Foreskin fibroblast (primary cell): ENCODE measurements at places on chromosomes 11 and 22.
A peak's percentile ranks its signal among the peaks of the same experiment; 100 is the strongest.

- no peak for DNase-seq
Observed at GRCh38 chr11:57502376-57502775, 13.1 kb downstream of the SLC43A1 start.

DNA sequence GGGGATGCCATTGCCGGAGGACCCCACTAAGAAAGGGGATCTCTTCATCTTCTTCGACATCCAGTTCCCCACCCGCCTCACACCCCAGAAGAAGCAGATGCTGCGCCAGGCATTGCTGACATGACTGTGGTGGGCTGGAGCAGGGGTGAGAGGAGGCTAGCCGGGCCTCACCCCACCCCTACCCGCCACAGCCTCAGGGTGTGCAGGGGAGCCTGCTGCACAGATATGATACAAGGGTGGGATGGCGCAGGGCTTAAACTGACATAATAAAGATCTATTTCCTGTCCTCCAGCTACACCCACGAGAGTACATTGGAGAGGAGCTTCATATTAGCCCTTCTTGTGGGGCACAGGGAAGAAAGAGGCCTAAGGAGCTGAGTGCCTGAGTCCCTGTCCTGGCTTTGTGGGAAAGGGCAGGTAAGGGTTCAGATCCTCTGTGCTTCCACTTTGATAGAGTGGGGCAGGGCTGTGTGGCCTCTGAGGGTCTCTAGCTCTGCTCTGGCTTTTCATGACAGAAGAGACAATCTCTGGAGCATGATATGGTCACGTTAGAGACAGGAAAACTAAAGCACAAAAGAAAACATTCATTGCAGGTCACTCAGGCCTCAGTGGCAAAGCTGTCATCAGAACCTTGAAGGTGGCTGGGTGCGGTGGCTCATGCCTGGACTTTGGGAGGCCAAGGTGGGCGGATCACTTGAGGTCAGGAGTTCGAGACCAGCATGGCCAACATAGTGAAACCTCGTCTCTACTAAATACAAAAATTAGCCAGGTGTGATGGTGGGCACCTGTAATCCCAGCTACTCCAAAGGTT is 12.4 kb downstream of the UCP2 start:
- DNase-seq = no peak

GRCh38 chr11:11458485-11458884 is 105.4 kb upstream of the CSNK2A3 start:
- no peak for DNase-seq

DNA sequence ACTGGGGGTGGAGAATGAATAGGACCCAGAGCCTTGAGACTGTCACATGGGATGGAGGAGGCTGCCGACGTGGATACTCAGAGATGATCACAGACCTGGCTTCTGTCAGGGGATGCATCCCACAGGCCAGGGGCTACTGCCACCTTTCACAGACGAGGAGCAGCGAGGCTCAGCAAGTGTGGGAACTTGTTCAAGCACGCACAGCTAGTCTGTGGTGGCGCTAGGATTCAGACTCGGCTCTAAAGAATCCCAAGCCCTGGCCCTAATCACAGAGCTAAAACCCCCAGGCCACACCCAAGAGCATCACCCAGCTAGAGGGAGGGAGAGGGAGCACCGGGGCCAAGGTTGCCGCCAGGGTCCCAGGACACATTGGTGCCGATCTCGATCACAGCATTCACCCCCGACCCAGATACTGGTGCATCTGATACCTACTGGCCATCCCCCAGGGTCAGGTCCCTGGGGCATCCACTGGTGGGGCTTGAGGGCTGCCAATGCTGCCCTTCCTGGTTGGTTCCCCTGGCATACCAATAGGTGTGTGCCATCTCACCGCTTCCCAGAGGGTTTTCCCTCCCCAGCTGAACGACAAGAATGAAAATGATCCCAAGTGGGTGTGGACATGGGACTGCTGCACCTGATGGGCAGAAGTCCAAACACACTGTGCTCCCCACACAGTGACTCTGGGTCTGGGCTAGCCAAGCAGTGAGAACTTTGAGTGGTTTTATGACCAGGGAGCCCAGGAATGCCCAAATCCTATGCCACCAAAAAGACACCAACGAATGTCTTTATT is 6.2 kb downstream of the CHST1 start:
- DNase-seq = no peak

- no peak for DNase-seq
Observed at GRCh38 chr11:63837739-63838138, 1.2 kb upstream of the MARK2 start.

GRCh38 chr11:2320568-2321310 is 18.9 kb downstream of the TSPAN32 start:
- no peak for DNase-seq

GRCh38 chr11:26131406-26131805 is 200.5 kb upstream of the ANO3 start:
- DNase-seq = no peak

- no peak for DNase-seq
Observed at GRCh38 chr22:39244136-39244495, 666 bp downstream of the PDGFB start.

DNA sequence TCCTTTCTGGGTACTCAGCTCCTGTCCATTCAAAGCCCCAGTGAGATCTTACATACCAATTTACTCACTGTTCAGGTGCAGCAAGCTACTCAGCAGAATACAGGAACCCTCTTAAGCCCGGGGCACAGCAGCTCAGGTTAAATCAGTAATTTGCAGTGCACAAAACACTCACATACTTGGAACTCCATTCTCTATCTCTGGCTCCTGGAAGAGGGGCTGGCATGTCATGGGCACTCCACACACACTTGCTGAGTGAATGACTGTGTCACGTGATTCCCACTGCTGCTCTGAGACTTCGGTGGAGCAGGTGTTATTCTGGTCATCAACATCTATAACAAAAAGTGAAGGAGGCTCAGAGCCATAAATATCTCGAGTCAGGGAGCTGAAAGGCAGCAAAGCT is 157.3 kb upstream of the BDNF start:
- no peak for DNase-seq

DNA sequence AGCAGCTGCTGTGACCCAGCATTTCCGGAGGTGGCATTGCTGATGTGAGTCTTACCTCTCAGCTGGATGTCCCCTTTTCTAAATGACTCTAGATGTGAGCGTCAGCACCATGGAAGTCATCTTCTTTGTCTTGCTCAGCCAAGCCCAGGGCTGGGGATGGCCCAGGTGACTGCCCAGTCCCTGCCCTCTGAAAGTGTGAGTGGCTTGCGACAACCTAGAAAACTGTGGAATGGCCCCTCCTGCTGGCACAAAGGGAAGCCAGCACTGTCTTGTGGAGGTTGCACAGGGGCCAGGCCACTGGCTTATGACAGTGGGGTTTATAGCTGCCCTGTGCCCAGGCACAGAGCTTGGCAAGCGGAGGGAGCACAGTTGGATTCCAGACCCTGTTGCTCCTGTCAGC is 6.2 kb downstream of the TUB start:
- DNase-seq = no peak

GRCh38 chr11:113245216-113245615 is 69.2 kb upstream of the TTC12 start:
- DNase-seq = no peak

- no peak for DNase-seq
Observed at GRCh38 chr22:46641811-46642266, 21.7 kb downstream of the GRAMD4 start.

GRCh38 chr11:109247071-109247470 is 174.9 kb upstream of the C11orf87 start:
- peak; percentile 1 for DNase-seq

DNA sequence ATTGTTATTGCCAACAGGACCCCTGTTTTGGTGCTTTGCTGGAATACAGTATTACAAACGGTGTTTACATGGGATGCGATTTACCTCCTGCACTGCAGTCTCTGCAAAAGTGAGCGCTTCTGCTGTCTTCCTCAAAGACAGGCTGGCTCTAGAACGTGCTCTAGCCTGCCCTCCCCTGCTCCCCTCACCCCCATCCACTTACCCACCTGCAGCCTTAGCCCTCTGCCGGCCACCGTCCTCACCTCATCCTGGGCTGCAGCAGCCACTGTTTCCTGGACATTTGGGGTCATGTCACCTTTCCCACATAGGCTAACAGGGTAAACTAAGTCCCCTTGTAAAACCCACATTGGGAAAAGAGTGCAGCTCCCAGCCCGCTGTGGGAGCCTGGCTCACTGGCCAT is 9.6 kb upstream of the PANX2 start:
- no peak for DNase-seq

DNA sequence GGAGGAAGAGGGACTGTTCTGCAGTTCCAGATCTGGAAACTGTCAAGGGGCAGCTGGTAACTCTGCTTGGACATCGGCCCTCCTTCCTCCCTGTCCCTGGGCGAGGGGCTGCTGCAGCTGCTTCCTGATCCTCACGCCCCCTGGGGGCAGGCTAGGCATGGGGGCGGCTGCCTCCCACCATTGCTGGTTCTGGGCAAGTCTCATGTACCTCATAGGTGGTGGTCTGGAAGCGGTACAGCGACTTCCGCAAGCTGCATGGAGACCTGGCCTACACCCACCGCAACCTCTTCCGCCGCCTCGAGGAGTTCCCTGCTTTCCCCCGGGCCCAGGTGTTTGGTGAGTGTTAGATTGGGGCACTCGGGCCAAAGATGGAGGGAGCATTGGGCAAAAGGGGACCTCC is 5.0 kb downstream of the SNX15 start:
- DNase-seq = no peak

DNA sequence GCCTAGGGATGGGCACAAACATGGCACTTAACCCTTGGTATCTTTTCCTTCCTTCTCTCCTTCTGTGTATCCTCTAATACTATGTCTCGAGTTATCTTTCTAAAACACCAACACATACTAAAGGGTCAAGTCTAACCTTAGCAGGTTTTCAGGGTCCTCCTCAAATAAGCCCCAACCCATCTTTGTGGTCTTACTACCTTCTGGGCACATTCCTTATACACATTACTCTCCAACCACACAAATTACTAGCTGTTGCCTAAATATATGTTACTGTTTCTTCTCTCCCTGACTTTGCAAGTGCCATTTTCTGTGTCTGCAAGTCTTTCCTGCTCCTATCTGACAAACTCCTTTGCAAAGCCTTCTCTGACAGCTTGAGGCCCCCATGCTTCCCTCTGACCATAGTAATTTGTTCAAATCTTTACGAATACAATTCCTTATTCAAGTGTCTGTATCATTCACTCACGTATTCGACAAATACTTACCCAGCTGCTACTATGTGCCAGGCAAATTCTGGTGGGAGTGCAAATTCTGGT is 15.8 kb upstream of the NUP160 start:
- no peak for DNase-seq

- peak; percentile 41 for DNase-seq
Observed at GRCh38 chr11:86091566-86091965, 22.7 kb upstream of the PICALM start.

GRCh38 chr11:47498584-47499152 is 49.7 kb upstream of the RAPSN start:
- no peak for DNase-seq
